ENCODE measurements at places on chromosomes 3 and 15.
A peak's percentile ranks its signal among the peaks of the same experiment; 100 is the strongest.

- DNase-seq: no peak
Observed at GRCh38 chr3:66795365-66795764, 202.7 kb upstream of the KBTBD8 start.

DNA sequence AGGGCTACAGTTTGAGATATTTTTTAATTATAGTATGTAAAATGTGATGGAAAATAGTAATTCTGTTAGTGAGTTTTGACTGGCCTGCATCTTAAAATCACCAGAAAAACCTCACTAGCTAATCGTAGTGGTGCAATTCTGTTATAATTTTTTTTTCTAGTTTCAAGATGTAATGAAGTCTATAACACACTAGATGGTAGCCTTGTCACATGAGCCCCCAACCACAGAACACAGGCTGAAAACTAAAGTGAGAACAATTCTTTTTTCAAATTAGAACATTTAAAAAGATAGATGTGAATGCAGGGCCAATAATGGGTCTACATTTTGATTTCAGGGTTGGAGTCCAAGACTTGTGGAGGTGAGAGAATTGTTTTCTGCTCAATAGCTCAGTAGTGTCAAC lies 83.3 kb upstream of the KCNH8 start:
- DNase-seq: no peak

- DNase-seq: no peak
Observed at GRCh38 chr3:127464642-127465041, 125.9 kb downstream of the TPRA1 start.

DNA sequence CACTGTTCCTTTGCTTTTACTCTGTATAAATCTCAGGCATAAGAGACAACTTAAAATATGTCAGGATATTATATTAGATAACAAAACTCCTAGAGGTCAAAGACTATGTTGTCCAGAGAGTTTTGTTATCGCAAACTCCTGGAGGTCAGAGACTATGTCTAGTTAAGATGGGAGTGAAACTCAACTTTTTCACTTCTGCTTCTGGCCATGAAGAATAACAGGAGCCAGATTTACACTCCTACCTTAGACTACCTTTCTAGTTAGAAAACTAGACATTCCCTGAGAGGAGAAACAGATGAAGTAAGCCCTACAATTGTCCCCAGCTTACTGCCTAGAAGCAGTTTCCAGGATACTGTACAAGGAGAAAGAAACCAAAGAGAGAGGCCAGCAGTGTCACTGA lies 255.4 kb upstream of the UBE2E1 start:
- DNase-seq: no peak

DNA sequence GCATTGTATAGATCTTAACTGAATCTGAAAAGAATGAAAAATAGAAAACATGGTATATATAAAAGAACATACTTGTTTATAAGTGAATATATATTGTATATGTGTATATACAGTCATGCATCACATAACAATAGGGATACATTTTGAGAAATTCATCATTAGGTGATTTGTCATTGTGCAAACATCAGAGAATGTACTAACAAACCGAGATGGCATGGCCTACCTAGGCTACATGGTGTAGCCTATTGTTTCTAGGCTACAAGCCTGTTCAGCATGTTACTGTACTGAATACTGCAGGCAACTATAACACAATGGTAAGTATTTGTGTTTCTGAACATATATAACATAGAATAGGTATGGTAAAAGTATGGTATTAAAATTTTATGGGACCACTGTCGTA lies 64.6 kb upstream of the CHRM5 start:
- no peak for DNase-seq

DNA sequence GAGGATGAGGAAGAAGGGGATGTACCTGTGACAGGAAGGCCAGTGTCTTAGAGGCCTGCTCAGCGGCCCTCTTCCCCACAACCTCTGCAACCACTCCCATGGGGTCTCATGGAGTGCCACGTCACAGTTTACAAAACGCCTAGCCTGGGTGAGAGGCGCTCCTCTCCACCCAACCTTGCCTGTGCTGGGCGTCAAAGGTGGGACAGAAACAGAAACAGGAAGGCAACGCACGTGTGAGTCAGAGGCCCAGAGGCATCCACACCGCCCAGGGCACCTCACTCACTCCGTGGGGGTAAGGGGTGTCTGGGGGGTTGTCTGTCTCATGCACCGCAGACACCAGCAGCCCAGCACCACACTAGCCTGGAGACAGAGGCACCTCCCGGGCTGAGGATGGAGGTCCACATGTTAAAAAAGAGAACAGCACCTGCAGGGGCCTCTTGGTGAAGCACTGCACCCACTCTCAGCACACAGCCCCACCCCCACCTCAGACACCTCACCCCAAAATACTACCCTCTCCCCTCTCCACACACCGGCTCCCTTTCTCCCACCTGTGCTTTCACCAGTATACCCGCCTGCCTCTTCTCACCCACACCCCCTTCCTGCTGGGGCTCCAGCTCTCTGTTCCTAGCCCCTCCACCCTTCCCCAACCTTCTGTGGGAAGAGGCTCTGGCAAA lies 4.7 kb upstream of the CALML4 start:
- DNase-seq: peak; percentile 10

DNA sequence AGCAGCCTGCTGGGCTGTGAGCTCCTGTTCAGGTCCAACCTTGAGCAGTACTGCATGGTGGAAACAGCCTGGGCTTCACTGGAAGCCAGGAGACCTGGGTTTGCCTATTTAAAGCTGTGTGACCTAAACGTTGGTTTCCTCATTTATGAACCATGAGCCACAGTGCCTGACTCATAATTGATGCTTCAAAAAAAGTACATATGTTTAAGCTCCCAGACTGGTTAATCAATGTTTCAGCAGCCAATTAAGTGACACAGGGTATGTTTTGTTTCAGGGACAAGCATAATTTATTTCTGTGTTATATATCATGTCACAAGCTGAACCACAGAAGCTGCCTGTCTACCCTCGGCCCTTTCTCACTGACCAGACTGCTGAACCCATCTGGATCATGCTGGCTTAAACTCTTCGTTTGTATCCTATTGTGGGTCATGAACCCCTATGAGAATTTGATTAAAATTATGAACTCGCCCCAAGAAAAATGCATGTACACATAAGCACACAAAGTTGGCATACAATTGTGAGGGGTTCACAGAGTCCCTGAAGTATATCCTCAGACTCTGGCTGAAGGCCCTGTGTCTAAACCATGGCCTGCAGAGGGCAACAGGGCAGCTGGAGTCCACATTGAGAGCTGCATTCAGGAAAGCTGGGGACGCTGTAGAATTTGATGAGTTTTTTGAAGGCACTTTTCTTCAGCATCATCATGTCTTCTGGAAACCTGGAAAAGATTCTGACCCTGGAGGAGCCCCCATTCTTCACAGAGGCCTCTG lies 23.7 kb downstream of the HDC start:
- no peak for DNase-seq

DNA sequence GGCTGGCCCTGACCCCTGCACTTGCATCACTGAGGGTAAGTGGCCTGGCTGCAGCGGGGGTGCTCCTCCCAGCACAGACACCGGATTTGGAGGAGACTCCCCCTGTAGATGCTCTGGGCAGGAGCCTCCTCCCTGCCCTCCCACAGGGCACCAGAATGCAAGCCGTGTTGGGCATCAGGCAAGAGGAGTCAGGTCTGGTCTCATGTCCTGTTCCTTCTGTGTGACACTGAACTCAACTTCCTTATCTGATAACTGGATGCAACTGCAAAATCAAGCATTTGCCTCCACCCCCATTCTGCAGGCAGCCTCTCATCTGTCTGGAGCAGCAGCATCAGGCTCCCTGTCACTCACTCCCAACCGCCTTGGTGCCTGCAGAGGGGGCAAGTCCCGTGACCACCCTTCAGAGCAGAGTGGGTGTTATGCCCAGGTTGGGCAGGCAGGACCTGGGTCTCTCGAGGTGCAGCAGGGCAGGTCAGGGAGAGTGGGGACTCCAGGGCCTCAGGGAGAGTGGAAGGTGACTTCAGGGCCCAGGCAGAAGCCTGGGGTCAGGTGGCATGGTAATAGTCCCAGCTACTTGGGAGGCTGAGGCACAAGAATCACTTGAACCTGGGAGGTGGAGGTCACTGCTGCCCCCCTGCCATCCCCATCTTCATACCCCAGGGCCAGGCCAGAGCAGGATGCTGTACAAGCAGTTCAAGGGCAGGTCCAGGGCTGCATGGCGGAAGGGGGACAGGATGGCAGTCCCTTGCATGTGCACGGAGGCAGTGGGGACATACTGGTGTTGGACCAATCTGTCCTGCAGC lies 10.5 kb upstream of the RPL29 start:
- DNase-seq: no peak

GRCh38 chr3:50817756-50818529 lies 143.2 kb downstream of the DOCK3 start:
- DNase-seq: no peak

GRCh38 chr3:60176614-60177013 lies 1074.6 kb downstream of the FHIT start:
- DNase-seq: no peak

GRCh38 chr3:65265511-65265910 lies 577.7 kb upstream of the ADAMTS9 start:
- no peak for DNase-seq

DNA sequence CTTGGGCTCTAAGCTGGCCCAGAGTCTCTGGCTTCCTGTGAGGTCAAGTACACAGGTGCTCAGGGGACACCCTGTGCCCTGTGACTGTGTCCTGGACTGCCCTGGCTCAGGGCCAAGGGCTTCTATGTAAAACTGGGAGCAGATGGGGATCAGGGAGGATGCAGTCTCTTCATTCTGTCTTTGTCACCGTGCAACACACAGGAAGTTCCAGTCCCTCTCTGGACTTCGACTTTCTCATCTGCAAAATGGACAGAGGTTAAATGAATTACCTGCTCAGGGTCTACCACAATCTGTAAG lies 61.9 kb upstream of the TLE3 start:
- DNase-seq: no peak

GRCh38 chr15:63553388-63553791 lies 43.8 kb upstream of the FBXL22 start:
- DNase-seq: no peak

GRCh38 chr3:148319960-148320359 lies 377.7 kb upstream of the AGTR1 start:
- DNase-seq: no peak

- DNase-seq: no peak
Observed at GRCh38 chr3:69647081-69647480, 92.2 kb upstream of the MITF start.

GRCh38 chr15:83430441-83430840 lies 16.7 kb upstream of the SH3GL3 start:
- DNase-seq: no peak

DNA sequence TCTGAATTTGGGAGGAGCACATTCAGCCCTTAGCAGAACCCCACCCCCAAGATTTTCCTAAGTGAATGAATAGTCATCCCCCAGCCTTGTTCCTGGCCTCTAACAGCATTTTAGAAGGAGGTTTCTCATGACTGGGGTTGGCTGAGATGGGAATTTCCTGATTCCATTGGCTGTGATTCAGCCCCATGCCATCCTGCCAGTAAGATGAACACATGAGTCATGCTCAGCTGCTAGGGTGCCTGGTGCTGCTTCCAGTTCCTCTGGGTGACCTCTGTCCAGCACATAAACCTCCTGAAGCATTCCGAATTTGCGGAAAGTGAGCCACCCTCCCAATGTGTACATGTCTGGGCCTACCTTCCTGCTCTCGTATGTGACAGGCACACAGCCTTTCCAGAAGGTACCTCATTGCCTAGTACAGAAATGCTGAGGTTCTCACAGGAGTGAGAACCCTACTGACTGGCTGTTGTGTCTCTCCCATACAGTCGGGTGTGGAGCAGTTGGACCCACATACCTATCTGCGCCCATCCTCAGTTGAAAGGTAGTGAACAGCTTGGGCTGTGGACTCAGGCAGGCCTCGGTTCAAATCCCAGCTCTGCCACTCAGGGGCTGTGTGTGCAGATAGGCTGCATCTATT lies 91.7 kb downstream of the APBA2 start:
- no peak for DNase-seq

DNA sequence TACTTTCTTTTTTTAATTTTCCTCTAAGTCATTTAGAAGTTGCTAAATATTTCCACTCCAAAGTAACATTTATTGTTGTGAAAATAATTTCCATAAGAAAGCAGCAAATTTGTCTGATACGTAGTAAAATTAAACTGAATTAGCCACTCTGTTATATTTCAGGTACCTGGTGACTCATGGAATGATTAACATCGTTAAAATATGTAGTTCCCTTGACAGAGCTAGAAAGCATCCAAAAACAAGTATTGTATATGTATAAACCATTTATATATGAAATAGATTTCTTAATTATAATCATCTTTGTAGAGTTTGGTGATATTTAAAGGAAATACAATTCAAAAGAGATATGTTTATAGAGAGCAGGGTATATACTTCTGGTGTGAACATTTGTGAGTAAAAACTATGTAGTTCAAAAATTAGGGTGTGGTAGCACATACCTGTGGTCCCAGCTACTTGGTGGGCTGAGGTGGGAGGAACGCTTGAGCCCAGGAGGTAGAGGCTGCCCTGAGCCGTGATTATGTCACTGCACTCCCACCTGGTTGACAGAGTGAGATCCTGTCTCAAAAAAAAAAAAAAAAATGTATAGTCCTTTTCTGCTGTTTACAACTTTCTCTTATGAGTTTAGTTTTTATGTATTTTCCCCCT lies 36.6 kb downstream of the ATP11B start:
- no peak for DNase-seq

DNA sequence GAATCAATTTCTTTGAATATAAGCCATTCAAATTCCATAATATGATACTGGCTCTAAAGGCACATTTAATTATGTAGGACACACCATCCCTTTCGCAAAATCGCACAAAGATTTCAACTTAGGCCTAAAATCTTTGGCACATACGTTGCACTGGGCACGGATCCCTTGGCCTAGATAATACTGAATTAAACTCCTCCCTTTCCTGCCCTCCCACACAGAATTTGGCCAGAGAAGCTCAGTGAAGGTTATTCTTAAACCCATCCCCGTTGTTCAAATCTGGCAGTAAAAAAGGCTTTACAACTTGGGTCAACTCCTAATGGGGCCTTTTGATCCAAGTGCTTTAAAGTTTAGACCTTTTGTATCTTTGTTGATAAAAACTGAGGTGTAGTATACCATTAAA lies 247.2 kb downstream of the PTPRG start:
- DNase-seq: no peak

DNA sequence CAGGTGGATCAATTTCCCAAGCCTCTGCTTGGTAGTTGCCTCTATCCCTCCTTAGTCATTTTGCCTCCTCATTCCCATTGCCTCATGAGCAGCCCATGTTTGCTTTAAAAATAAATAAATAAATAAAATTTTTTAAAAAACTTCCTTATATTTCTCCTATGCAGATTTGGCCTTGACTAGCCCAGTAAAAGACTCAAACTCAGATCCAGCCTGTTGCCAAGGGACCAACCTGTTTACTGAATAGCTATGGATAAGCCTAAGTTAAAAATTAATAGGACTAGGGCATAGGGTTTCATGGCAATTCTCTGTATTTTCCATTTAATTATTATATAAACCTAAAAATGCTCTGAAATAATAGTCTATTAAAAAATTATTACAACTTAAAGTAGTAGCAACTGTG lies 384.4 kb downstream of the RSL24D1 start:
- DNase-seq: no peak

GRCh38 chr3:4021162-4021561 lies 221.9 kb downstream of the LRRN1 start:
- no peak for DNase-seq

All from activated CD8-positive, alpha-beta memory T cell treated with anti-CD3 and anti-CD28 coated beads for 1 hour (primary cell).